ENCODE measurements at places on chromosomes 2 and 18. TPM values are rescaled to one million over a fixed set of nuclear protein-coding genes. Genes with fewer than 3 reads are reported as not detected.

Gene SRBD1
- total RNA-seq: 17.6 TPM

Gene TFCP2L1
- 1.4 TPM for total RNA-seq

Gene WDR75
- total RNA-seq: 55.7 TPM

Gene CAMKMT
- total RNA-seq: 26.8 TPM

Gene SCN1A
- not detected for total RNA-seq

Gene DLGAP1
- not detected for total RNA-seq

Gene ALK
- total RNA-seq: not detected

Gene TSGA10
- 14.1 TPM for total RNA-seq

Data from OCI-LY7 (cell line).